ENCODE measurements at places on chromosomes 6 and 20.

- DNase-seq = peak; percentile 46
These were observed 2.7 kb upstream of the TUBB2A start for GRCh38 chr6:3159805-3160781.

GRCh38 chr6:792662-793061 is 99.7 kb upstream of the EXOC2 start:
- DNase-seq = no peak

- DNase-seq = no peak
These were observed 5.5 kb downstream of the CST9L start for GRCh38 chr20:23562721-23563342.

DNA sequence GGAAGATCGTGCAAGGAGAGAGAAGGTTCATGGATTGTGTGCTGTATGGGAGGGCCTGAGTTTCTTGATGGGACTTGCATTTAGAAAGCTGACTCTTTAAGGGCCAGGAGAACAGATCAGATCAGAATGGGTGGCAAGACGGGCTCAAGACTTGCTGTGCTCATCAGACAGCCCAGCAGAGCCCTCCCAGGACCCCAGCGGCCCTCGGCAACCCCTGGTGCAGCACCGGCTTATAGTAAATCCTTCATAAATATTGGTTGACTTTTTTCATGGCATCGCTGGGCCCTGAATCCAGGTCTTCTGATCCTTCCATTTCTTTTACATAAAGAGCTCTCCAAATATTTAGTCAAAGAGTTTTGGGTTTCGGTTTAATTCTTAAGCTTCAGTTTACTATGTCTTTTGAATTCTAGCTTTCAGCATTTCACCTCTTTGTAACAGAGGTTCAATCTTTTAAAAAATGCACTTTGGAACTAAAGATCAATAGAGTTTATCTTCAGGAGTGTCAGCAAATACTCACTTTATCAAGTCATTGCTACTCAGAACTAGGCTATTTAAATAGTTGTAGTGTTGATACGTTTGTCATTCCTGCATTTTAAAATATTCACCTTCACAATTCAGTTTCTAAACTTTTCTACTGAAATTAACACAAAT is 205.6 kb downstream of the ZDHHC14 start:
- DNase-seq = no peak

DNA sequence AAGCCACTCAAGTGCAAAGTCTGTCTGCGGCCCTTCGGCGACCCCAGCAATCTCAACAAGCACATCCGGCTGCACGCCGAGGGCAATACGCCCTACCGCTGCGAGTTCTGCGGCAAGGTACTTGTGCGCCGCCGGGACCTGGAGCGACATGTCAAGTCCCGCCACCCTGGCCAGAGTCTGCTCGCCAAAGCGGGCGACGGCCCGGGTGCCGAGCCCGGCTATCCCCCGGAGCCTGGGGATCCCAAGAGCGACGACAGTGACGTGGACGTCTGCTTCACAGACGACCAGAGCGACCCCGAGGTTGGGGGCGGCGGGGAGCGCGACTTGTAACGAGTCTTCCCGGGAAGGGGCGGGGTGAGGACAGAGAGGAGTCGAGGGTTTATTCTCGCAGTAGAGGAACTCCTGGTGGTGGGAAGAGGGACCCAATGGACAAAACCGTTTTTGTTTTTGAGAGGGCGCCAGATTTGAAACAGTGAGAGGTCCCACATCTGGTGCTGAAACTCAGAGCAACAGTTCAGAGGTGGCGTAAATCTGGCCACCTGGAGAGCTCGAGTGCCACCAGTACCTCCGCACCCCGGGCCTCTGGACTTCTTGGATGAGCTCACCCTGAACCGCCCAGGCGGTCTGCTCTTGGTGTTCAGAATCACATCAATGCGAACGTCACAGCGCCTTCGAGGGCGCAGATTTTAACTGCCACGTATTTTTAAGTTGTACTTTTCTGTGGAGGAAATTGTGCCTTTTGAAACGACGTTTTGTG is 8.0 kb downstream of the PRDM13 start:
- no peak for DNase-seq

- no peak for DNase-seq
These were observed 92.4 kb downstream of the COL9A1 start for GRCh38 chr6:70210462-70210861.

GRCh38 chr20:48891235-48892048 is 30.1 kb upstream of the ARFGEF2 start:
- DNase-seq = no peak

GRCh38 chr6:136523196-136523595 is 27.0 kb downstream of the MAP7 start:
- DNase-seq = no peak

GRCh38 chr6:44050872-44051505 is 76.3 kb downstream of the MRPL14 start:
- no peak for DNase-seq

DNA sequence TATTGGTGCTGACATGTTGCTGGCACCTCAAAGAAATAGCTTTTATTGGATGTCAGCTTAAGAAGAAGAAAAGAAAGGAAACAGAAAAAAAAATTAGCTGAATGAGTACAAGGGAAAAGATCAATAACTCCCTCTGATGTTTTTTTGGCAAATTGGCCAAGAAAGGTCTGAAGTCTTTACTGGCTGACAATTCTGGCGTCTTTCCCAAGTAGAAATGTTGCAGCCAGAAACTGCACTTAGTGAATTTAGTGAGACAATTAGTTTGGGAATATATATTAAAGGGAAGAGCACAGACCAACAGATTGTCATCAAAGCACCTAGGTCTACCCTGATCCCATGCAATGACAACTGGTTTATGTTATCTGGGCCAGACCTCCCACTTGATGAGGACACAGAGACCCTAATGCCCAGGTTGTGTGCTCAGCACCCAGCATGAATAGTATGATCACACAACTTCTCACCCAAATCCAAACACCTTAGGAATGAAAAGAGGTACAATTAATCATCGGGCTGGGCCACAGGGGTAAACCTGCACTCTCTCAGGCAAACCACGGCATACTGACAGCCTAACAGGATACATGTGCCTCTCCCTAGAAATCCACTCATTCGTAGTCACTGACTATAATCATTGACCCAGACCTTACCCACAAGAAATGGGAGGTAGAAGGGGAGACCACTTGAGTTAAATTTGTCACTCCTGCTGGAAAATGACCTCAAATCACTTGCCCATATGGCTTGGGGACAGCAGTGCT is 612.3 kb upstream of the ARID1B start:
- no peak for DNase-seq

DNA sequence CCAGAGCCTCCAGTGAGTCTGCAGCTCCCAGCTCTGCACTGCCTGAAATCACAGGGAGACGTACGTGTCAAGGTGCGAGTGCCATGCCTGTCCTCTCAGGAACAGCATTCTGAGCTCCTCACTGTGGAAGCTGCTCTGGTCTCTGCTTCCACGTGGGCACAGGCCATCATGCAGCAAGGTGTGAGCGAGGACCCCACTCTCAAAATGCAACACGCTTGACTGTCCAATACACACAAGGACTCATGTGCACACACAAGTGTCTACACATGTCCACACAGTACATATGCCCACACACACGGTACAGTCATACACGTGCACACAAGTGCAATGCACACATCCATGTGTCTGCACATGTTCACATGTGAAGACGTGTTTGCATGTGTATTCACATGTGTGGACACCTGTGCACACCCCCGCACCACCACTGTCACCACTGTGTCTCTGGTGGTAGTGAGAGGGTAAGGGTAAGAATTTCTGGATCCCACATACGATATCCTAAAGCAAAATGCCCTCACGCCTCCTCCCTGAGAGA is 260.5 kb downstream of the DLL1 start:
- no peak for DNase-seq

DNA sequence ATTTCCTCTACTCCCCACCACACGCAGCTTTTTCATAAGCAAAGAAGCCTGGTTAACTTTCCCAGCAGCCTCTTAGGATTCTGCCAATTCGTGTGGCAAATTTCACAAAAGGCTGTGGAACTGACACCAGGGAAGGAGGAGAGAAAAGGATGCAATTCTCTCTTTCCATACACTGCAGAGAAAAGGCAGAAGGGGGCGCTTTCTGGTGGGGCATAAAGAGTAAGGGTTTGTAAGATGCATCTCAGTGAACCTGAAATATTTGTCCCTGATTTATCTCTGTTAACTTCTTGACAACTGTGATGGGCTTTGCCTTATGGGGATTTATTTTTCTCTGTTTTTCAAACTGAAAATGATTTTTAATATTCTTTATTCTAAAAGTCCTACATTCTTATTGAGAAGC is 45.5 kb upstream of the GLP1R start:
- no peak for DNase-seq

GRCh38 chr20:53578492-53579222 is 15.0 kb downstream of the ZNF217 start:
- no peak for DNase-seq

DNA sequence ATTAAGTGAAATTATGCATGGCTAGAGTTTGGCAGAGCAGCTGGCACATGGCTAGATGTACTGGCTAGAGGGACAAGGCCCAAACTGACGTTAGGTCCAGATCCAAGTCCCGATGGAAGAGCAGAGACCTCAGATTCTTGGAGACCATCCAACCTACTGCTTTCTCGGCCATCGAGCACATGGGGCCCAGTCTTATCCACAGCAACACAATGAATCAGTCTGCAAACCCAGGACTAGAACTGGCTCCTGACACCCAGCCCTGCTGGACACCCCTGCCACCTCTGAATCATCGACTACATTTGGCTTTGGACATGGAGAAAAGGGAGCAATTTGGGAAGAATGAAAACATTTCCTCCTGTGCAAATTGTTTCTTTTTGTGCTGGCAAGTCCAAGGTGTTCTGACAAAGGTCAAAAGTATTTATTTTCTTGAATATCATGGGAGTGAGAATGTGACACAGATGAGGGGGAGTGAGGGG is 23.9 kb upstream of the YWHAB start:
- no peak for DNase-seq

GRCh38 chr6:1591926-1592325 is 17.8 kb upstream of the FOXC1 start:
- no peak for DNase-seq

DNA sequence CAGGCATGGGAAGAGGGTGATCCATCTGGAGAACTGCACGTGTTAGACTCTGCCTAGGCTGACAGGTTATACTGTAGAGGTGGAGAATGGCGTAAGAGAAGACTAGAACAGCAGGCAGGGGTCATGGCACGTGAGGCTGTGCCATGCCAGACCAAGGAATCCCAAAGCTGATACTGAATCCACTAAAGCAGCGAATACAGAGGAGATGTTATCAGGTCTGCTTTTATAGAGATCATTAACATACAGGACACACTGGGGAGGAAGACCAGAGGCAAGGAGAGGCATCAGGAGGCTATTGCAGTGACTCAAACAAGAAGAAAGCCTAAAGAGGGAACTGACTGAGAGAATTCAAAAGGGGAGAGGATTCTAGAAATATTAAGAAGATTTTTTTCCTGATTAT is 12.9 kb downstream of the PHACTR1 start:
- DNase-seq = no peak

DNA sequence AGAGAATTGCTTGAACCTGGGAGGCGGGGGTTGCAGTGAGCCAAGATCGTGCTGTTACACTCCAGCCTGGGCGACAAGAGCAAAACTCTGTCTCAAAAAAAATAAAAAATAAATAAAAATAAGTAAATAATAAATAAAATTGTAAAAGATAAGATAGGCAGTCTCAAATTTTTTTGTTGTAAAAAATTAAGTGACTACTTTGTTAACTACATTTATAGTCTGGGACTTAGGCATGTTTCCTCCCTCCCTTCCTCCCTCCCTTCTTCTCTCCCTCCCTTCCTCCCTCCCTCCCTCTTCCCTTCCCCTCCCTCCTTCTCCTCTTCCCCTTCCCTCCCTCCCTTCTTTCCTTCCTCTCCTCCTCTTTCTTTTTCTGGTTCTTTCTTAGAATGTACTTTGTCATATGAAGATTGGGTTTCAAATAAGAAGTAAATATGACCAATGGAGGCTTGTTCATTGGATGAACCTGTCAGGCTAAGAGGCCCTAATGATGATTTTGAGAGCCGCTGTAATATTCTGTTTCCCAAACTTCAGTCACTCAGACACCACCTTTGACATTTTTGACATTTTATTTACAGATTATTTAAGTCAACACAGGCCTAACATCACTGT is 24.2 kb downstream of the ZFP64 start:
- DNase-seq = no peak

DNA sequence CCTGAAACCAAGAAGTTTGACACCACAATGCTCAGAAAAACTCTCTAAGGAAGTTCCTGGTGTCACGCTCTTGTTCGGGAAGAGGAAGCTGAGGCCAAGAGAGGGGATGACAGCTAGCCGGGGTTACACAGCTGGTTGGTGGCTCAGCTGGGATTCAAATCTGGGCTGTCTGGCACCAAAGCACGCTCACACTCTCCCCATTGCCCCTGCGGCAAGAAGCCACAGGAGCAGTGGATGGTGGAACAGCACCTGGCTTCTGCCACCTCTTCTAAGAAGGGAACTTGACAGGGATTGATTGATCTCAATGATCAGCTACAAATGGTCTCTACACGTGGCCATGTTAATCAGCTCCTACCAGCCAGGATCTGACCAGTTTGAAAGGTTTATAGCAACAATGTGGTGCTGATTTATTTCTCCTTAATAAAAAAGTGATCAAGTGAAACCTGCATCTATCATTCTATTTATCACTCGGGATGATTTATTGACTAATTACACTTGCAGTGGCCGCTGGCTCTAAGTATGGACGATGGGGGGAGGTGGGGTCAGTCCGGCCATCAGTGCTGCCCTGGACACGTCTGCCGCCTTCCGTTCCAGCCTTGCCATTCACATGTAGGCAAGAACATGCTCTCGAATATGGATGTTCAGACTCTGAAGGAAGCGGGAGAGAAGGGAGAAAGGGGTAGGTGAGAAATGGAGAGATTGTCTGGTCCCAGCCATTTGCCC is 71.9 kb upstream of the TOP1 start:
- DNase-seq = no peak

DNA sequence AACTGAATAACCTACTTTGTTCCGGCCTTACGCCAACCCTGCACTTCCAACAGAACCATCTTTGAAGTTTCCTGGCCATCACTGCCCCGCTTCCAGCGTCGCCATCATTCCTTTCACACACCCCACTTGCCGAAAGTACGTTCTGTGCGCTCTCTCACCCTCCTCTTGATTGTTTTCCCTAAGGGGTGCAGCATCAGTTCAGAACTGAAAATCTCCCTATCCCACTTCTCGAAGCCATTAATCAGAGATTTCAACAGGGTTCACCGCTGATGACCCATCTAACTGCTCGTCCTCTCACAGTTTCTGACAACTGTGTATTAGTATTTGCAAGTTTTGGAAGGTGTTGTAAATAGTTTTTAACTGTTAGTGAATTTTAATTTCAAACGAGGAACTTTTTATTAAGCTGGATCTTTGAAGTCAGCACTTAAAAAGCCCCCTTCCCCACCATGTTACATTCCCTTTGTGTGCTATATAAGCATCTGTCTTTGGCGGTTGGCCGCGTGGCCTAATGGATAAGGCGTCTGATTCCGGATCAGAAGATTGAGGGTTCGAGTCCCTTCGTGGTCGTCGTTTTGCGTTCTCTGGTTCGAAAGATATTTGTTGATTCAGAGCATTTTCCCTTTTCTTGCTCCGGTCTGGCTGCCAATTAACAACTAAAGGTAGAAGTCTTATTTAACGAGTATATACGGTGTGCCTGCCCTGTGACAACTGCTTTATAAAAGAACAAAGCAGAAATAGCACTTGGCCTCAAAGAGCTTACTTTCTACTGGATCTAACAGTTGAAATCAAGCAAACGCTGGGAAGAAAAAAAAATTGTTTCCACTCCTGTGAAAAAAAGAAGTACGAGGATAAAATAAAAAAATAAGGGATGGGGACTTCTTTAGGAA is 42.6 kb downstream of the TRIM27 start:
- peak; percentile 67 for DNase-seq
